ENCODE measurements at places on chromosomes 4 and X.

DNA sequence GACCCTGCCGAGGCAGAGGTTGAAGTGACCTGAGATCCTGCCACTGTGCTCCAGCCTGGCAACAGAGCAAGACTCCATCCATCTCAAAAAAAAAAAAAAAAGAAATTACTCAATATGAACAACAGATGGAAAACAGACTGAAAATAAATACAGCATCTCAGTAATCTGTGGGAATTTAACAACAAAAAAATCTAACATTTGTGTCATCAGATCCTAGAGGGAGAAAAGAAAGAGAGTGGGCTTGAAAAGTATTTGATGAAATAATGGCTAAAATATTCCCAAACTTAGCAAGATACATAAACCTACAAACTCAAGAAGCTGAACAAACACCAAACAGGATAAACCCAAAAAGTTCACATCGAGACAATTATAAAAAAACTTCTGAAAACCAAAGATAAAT, 84.7 kb downstream of the CENPC start:
- DNase-seq, result no peak

DNA sequence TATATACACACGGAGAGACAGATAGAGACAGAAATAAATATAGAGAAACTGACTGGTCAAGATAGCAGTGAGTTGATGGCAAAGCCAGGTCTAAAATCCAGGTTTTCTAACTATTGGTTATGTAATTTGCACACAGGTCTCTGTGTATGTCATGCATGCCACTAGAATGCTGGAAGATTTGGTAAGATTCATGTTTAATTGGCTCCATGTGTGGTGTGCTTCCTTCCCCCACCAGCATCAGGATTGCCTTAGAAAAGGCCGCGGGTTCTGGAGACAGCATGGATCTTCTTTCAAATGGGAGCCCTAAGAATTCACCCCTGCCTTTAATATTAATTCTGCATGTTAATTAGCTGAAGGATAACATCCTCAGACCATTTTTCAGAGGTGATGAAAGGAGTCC, 31.3 kb downstream of the HAND2 start:
- DNase-seq, result no peak

DNA sequence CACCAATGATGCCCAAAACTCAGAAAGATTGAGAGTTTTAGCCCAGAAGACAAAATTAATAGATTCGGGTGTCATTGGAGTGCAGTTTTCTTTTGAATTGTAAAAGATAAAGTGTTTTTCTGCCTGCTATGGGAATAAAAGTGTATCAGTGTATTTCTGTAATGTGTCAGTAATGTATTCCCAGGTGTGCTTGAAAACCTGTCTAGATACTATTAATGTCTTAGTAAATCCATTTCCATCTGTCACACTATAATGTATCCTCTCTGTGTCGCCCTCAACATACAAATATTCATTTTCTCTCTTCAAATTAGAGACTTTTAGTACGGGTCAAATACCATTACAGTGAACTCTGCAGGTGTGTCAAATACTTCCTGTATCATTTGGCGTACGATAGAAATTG, 43.5 kb upstream of the ARX start:
- DNase-seq, result no peak

GRCh38 chr4:152368001-152368400, 167.9 kb downstream of the FBXW7 start:
- DNase-seq, result no peak

DNA sequence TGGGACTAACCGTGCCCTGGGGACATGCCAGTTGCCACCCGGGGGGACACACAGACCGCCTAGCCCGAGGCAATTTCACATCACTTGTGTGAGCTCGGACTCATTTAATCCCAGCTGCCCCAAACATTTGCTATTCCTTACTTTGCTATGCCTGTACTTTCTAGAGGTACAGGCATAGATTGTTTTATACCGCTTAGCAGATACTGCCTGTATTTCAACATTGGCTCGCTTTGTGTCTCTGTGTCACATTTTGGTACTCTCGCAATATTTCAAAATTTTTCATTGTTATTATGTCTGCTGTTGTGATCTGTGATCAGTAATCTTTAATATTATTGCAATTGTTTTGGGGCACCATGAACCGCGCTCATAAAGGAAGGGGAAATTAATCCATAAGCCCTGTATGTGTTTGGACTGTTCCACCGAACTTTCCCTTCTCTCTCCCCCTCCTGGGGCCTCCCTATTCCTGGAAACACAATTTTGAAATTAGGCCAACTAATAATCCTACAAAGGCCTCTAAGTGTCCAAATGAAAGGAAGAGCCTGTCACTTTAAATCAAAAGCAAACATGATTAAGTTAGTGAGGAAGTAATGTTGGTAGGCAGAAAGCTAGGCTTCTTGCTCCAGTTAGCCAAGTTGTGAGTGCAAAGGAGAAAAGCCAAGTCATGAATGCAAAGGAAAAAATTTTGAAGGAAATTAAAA, 568 bp upstream of the CASP6 start:
- no peak for DNase-seq

- DNase-seq, result no peak
These were observed at the start of gene AMOT for GRCh38 chrX:112840382-112841113. Gene AMOT (minus strand): TSS chrX:112840831. CDS start chrX:112823126, 17,705 bp downstream.

- DNase-seq, result no peak
These were observed 2053.5 kb upstream of the TENM3 start for GRCh38 chr4:180189666-180190065.

GRCh38 chr4:154073107-154073822, 284.4 kb upstream of the SFRP2 start:
- DNase-seq, result no peak

GRCh38 chr4:151325111-151325948, at the start of gene SH3D19:
Gene SH3D19 (minus strand): TSS chr4:151325605. CDS start chr4:151325352, 253 bp downstream.
- DNase-seq, result no peak

GRCh38 chr4:1720163-1720983, 750 bp downstream of the TMEM129 start:
- DNase-seq, result no peak

DNA sequence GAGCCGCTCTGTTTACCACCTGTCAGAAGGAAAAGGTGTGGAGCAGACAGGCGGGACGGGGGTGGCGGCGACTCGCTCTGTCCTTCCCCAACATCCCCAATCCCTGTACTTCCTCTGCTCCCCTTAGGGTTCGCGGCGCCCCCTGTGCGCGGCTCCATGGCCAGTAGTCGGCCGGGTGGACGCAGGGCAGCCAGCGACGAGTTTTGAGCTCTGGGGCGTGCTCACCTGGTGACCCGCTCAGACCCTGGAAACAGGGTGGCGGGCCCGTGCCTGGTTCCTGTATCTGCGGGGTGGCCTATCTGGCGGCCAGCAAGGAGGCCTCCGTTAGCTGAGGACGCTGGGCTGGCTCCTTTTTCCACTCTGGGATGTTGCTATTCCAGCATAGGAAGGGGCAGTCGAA, 5.4 kb upstream of the MAGIX start:
- no peak for DNase-seq

DNA sequence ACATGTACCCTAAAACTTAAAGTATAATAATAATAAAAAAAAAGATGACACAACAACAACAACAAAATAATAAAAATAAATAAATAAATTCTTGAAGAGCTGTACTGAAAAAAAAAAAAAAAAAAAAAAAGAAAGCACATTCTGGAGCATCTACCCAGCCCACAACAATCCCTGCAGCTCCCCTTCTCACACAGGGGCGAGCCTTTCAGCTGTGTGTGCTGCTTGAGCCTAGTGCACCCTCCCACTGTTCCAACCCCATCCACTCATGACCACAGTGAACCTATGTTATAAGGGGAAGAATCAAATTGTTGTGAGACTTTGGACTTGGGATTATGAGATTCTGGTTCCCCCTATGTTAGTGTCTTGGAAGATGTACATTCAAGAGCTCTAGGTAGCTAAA, 161.5 kb upstream of the JADE1 start:
- no peak for DNase-seq

GRCh38 chr4:72513227-72513626, 55.8 kb downstream of the ADAMTS3 start:
- no peak for DNase-seq

DNA sequence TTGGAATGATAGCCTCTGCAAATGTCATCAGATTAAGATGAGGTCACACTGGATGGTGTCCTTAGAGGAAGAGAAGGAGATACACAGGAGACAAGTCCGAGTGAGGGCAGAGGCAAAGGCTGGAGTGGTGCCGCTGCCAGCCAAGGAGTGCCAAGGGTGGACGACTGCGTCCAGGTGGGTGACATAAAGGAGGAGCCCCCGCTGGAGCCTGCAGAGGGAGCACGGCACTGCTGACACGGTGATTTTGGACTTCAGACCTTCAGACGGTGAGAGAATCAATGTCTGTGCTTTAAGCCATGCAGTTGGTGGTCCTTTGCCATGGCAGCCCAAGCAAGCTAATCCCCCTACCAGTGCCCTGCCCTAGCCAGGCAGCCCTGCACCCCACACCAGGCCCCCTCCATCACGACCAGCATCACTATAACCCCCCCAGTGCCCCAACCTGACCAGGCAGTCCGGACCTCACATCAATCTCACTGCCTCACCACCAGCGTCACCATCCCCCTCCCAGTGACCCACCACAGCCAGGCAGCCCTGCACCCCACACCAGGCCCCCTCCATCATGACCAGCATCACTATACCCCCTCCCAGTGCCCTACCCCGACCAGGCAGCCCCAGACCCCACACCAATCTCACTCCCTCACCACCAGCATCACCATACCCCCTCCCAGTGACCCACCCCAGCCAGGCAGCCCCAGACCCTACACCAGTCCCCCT, 130.0 kb downstream of the HMX1 start:
- DNase-seq, result no peak

DNA sequence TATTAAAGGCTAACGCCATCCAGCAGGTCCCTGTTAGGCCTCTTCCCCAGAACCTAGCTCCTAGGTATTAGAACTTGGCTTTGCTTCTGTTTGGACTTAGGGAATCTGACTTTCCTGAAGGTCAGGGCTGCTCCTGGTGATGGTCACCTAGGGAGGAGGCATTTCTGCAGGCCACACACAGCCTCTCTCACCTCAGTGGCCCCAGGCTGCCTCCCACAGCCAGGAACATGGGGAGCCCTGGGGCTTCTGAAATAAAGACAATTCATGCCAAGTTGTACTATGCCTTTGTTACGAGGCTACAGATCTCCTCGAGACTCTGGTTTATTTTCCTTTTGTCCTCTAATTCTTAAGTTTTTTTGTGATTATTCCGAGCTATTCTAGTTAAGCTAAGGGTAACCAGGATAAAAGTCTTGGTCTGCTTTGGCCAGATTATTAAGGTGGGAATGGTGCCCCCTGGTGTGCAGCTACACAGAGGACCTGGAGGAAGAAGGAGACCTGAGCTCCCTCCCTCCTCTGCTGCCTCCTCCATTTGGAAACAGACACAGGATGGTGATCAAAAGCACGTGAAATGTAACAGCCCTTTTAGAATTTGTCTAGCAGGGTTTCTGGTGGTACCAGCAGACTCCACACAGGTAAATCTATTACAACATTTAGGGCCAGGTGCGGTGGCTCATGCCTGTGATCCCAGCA, 131.0 kb downstream of the DCLK2 start:
- no peak for DNase-seq

DNA sequence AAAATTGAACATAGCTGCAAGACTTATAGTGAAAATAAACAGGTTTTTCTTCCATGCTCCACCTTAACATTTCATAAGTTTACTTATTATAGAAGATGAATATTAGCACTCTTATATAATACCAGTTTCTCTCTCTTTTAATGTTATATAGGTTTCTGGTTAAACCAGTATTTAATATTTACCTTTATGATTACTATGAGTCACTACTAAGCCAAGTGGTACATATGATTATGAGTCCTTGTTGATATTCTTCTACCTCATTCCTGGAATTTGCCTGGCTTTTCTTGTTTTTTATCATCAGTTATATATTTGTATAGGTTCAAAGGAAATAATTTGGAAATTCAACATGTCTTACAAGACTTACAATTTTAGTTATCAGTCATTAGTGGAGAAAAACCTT, 89.9 kb upstream of the MAOA start:
- no peak for DNase-seq

GRCh38 chr4:139469216-139469615, 15.3 kb downstream of the RAB33B start:
- DNase-seq, result no peak

DNA sequence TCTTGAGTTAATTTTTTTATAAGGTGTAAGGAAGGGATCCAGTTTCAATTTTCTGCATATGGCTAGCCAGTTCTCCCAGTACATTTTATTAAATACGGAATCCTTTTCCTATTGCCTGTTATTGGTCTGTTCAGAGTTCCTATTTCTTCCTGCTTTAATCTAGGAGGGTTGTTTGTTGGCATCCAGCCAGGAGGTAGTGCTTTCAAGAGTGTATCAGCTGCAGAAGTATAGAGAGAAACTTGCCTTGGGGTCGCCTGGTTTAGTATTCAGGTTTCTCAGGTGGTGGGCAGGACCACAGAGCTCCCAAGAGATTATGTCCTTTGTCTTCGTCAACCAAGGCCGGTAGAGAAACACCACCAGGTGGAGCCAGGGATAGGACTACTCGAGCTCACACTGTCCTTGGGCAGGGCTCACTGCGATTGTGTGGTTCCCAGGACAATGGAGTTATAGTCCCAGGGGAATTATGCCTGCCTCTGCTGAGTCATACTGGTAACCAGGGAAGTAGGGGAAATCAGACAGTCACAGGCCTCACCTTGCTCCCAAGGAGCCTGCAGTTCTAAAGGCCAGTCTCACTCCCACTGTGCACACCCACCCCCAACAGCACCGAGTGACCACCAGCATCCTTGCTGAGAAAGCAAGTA, 168.1 kb downstream of the VSIG4 start:
- DNase-seq, result no peak

- no peak for DNase-seq
These were observed 235.2 kb upstream of the HDX start for GRCh38 chrX:84737471-84737871.

- no peak for DNase-seq
These were observed 134.6 kb downstream of the HMX1 start for GRCh38 chr4:8737075-8737474.

DNA sequence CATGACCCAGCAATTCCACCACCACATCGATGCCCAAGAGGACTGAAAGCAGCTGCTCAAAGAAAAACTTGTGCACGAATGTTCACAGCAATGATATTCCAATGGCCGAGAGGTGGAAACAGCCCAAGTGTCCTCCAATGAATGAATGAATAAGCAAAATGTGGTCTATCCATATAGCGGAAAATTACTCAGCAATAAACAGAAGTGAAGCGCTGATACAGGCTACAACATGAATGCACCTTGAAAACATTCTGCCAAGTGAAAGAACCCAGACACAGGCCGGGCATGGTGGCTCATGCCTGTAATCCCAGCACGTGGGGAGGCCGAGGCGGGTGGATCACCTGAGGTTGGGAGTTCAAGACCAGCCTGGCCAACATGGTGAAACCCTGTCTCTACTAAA, 5.2 kb upstream of the SLC2A9 start:
- no peak for DNase-seq

DNA sequence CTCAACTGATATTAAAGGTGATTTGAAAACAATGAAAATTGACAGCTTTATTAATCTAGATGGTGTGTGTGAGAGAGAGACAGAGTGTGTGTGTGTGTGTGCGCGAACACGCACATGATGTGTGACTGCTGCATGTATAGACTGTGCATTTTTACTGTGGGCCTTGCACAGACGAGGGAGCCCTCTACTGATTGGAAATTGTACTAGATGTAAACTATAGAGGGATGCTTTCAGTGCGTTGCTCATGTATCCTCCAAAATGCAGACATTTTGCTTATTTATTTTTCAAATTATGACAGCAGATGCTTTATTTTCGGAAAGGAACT, 168.4 kb upstream of the GK2 start:
- DNase-seq, result peak; percentile 4

GRCh38 chrX:94721386-94721785, 1047.4 kb downstream of the FAM133A start:
- no peak for DNase-seq

Data from smooth muscle cell of the brain vasculature (primary cell).